Suppressor macrophage (primary cell): ENCODE measurements at places on chromosomes 3 and 15.
A peak's percentile ranks its signal among the peaks of the same experiment; 100 is the strongest.

- no peak for DNase-seq
Observed at GRCh38 chr3:53216723-53217122, 39.1 kb downstream of the TKT start.

GRCh38 chr3:45906681-45907407, 20.5 kb downstream of the CCR9 start:
- no peak for DNase-seq

DNA sequence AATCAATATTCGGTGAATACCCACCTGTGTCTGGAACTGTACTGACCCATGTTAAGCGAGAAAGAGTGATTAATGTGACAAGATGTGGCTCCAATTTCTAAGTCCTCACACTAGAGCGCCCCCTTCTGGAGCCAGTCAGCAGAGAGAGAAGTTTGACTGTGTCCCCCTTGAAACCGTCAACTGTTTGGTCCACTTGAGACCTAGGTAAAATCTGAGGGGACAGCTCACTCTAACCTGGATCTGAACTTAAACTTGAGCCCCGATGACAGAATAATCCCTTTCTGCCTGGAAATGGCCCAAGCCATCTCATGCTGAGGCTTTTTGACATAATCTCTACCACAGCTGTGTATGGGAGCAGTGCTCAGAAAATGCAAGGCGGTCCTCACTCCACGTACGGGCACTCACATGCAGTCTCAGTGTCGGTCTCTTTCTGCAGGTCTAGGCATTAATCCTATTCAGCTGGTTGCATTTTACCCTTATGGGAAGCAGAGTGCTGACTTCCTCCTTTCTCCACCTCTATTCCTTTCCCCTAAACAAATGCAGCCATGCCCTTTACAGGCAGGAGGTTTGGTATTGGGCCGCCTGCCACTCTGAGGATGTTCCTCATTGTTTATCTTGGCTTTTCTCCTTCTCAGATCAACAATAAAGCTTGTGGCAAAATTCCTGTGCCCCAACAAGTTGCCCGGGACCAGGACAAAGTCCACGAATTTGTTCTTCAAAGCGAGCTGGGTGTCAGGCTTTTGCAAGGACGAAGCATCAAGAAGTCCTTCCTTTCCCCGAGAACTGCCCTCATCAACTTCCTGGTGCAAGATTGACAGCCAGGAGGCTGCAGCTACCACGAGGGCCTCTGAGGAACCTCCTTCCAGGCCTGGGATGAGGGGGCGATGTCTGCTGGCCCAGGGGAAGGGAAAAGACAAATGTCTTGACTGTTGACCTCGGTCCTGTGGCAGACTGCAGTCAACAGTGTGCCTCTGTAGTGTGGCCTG, 47.5 kb upstream of the LIMD1 start:
- DNase-seq: peak; percentile 91

GRCh38 chr15:100115066-100115710, 226.6 kb downstream of the ADAMTS17 start:
- no peak for DNase-seq

- DNase-seq: no peak
Observed at GRCh38 chr15:79430901-79431635, 1.1 kb upstream of the MINAR1 start.

DNA sequence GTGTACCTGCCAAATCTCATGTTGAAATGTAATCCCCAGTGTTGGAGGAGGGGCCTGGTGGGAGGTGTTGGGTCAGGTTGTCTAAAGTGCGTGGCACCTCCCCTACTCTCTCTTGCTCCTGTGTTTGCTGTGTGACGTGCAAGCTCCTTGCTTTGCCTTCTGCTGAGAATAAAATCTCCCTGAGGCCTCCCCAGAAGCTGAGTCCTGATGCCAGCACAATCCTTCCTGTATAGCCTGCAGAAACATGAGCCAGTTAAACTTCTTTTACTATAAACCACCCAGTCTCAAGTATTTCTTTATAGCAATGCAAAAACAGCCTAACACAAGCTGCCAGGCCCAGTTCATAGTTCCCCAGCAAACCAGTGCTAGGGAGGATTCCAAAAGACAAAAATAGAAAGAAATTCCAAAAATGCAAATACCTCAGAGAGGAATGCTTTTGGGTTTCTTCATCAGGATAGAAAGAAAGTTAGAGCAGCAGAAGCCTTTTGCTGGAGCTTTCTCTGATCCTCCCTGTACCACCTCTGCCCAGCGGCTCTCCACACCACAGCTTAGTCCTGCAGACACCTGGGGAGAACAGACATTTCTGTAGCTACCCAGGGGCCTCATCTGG, 25.9 kb upstream of the CDV3 start:
- DNase-seq: no peak

DNA sequence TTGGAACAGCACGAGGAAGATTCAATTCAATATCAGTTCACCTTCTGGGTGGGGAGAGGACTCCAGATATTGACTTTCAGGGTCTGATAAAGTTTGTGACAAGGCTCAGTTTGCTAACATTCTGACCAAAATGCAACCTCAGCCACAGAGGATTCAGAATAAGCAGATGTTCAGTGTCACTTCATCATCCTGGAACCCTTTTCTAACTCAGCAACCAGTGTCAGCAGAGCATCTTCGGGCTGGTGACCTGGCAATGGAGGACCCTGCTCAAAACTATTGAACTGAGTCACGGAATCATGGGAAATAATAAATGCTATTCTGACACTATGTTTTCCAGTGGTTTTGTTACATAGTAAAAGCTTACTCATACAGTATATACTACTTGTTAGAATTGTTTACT, 433.4 kb upstream of the CFAP20DC start:
- no peak for DNase-seq

DNA sequence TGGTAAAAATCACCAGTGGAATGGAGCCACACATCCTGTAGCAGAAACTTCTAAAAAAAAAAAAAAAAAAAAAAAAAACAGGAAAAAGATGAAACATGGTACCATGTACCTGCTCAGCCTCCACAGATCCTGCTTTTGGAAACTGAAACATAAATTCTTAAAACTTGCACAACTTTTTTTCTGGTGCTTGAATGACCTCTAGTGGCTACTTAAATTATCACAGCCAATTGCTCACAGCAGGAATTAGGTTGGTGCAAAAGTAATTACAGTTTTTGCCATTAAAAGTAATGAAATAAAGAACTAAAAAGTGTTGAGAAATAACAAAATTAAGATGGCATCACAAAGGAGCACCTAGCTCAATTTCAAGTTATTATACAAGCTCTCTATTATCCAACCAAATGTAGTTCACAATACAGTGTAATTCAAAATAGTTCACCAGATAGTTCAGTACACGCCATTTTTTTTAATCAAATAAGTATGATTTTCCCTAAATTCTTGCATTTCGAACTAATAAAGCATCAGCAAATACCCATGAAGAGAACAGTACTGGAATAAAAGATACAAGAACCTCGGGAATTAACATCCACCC, 80.6 kb downstream of the ULK4 start:
- peak; percentile 68 for DNase-seq

- peak; percentile 42 for DNase-seq
Observed at GRCh38 chr15:85630311-85630710, 164.4 kb downstream of the KLHL25 start.

DNA sequence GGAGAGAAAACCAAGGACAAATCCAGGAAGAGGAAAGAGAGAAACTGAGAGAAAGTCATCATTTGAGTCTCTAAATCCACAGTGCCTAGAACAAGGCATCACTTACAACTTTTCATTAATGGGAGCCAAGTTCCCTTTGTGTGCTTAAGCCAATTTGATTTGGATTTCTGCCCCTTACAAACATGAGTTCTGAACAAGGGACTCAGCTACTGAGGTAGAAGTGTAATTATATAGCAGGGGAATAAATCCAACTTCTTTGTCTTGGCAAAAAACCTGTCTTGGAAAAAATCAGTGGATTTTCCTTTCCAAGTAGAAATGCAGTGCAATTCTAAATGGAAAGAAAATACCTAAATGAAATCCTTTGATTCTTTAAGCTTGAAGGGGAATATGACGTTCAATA, 307.2 kb upstream of the CNTN3 start:
- DNase-seq: no peak

- DNase-seq: no peak
Observed at GRCh38 chr3:96756516-96756915, 57.9 kb upstream of the EPHA6 start.

DNA sequence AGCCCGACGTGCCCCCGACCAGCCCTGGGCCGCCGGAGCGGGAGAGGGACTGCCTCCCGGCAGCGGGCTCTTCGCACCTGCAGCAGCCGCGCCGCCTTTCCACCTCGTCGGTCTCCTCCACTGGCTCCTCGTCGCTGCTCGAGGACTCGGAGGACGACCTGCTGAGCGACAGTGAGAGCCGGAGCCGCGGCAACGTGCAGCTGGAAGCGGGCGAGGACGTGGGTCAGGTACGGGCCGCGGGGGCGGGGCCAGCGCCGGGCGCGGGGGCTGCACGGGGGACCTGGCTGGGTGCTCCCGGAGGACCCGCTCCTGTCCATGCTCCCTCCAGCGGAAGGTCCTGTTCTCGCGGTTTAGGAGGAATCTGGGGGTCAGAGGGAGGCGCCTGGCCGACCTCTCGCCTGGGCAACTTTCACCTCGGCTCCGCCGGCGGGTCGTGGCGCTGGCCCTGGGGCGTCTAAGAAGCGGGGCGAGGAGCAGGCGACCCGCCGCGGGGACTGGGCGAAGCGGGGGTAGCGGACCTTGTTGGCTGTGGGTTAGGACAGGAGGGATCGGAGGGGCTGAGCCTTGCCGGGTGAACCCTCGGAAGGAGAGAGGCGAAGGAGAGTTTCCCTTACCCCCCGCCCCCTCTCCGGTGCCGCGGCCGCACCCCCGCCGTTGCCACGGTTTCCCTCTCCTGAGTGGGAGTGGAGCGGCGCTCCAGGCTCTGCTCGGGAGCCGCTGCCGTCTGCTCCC, 682 bp downstream of the ITPKA start:
- peak; percentile 26 for DNase-seq

DNA sequence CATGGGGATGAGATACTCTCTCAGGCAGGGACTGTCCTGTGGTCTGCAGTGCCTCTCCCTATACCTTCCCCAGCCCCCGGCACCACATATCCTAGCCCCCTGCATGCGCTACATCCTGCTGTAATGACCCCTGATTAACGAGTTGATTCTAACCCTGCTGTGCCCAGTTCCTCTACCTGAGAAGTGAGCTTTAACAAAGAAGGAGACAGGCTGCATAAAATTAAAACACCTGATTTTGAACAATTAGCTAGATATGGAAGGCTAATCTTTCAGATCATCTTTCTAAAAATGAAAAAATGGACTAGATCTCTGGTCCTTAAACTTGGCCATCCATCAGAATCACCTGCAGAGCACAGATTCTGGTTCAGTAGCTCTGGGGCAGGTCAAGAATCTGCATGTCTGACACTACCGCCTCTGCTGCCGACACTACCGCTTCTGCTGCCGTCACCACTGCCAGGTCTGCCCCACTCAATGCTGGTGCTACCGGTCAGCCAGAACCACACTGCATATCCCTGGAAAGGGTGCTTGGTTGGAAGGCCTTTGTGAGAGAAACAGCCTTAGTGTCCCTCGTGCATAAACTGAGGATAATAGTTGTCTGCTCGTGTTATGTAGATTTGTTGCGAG, 33.6 kb upstream of the ZBTB38 start:
- DNase-seq: no peak
